CD4-positive, alpha-beta T cell treated with Interleukin-1 beta for 1 hour (primary cell): ENCODE measurements at places on chromosomes 1 and 21.

- DNase-seq: no peak
Observed at GRCh38 chr1:87539147-87539546, 210.5 kb downstream of the LMO4 start.

DNA sequence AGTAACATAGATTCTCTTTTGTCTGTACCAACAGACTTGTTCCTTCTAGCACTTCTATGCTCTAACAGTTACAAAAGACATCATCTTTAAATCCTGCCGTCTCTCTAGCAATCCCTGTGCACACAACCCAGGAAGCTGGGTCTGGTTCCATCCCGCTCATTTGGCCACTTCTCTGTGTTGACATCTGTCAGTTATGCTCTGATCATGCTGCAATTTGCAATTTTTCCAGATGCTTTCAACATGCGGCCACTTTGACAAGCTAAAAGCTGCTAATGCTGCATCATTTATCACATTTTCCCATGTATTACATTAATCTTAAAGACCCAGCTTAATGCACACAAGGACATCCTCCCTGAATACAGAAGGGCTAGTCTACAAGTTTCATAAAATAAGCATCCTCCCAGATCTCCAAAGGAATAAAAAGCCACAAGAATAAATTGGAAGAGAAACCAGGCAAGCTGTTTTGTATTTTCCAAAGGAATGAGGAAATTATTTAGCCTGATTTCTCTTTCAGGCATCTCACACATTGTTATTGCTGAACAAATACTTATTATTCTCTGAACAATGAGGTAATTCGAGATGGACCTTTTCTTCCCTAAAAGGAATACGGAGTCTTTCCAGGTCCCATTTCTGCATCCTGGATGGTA, 19.0 kb upstream of the LRRC52 start:
- no peak for DNase-seq

- DNase-seq: no peak
Observed at GRCh38 chr1:175494950-175495349, 248.4 kb downstream of the TNR start.

GRCh38 chr1:200771625-200772555, 33.2 kb downstream of the CAMSAP2 start:
- no peak for DNase-seq

DNA sequence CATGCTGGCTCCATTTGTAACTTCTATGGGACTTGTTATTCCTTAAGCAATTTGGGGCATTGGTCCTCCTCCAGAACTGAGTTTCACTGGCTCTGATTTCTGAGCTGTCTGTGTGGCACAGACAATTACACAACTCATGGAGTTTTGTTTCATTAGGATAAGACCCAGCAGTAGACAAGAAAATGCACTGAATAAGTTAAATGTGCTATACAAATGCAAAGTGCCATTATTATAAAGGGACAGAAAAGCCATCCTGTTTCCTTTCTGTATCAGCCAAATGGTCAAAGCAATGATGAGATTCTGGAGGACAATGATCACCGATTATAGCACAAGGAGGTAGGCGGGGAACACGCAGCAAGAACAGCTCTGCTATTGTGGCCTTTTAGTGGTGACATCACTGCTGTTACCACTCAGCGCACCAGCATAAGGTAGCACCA, 81.9 kb downstream of the CNIH3 start:
- no peak for DNase-seq

DNA sequence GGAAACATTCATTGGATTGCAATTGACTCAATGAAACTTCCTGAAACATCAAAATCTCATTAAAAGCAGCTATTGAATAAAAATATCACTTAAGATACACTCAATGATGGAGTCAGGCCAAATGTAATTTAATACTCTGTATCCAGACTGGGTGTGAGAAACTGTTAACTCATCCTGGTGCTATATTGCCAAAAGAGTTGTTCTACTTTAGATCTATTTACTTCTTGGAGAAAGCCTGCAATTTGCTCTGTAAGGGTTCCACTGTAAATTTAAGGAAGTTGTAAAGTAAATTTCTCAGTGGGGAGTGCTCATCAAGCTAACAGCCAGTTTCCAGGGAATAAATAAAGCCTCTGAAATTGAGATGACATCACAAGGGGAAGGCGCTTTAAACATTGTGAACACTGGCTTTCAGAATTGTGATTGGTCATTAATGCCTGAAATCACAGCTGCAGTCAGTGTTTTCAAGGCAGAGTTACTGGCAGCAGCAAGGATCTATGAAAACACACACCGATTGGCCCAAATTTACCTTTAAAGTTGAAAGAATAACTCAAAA, 91.4 kb downstream of the OLFM3 start:
- no peak for DNase-seq

- no peak for DNase-seq
Observed at GRCh38 chr1:216960716-216961115, 237.5 kb upstream of the ESRRG start.

- no peak for DNase-seq
Observed at GRCh38 chr1:11027316-11027715, 14.9 kb downstream of the TARDBP start.

- no peak for DNase-seq
Observed at GRCh38 chr1:215529571-215529970, 37.5 kb upstream of the KCTD3 start.

DNA sequence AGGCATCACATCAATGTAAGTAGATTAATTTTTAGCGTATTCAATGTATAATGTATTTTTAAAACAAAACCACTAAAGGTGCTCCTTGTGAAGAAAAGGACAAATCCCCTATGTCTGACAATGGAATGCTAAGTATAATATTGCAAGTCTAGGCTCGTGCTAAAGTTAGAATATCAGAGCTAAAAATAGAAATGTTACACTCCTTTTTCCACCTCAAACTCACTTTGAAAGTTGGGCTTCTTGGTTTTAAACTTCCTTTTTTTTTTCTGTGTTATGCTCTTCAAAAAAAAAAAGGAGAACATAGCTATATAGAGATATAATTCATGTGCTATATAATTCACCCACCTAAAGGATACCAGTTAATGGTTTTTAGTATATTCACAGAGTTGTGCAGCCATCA, 3.6 kb upstream of the SERBP1 start:
- no peak for DNase-seq

GRCh38 chr1:103063921-103064320, 44.4 kb downstream of the COL11A1 start:
- no peak for DNase-seq

DNA sequence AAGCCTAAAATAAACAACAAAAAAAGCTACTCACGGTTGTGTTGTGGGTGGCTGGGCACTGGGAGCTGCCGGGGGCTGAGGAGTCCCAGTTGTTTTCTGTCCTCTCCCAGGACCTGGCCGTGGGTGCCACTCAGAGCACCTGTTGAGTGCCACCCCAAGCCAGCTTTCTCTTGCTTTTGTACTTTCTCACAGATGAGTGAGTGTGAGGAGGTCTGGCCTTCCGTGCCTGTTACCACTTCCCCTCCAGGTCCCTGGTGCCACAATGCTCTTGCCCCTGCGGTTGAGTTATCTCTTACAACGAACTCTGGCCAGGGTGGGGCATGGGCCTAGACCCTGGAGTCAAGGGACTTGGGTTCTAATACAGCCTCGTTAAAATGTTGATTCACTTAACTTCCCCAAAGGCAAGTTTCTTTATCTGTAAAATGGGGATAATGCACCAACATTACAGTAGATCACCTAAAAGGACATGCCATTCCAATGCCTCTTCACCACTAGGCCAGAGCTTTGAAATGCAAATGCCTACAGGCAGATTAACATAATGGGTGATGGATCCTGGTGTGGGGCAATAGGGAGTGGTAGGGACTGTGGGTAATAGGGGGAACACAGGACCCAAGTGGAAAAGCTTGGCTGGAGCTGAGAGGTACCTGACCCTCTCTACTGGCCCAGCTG, at the start of gene CNR2:
TSS of gene CNR2 (minus strand) at position 151 of the 669 bp plus-strand sequence. CDS start 37,745 bp downstream, outside the sequence.
- peak; percentile 33 for DNase-seq

- no peak for DNase-seq
Observed at GRCh38 chr1:212488436-212489283, 55.9 kb downstream of the NENF start.

DNA sequence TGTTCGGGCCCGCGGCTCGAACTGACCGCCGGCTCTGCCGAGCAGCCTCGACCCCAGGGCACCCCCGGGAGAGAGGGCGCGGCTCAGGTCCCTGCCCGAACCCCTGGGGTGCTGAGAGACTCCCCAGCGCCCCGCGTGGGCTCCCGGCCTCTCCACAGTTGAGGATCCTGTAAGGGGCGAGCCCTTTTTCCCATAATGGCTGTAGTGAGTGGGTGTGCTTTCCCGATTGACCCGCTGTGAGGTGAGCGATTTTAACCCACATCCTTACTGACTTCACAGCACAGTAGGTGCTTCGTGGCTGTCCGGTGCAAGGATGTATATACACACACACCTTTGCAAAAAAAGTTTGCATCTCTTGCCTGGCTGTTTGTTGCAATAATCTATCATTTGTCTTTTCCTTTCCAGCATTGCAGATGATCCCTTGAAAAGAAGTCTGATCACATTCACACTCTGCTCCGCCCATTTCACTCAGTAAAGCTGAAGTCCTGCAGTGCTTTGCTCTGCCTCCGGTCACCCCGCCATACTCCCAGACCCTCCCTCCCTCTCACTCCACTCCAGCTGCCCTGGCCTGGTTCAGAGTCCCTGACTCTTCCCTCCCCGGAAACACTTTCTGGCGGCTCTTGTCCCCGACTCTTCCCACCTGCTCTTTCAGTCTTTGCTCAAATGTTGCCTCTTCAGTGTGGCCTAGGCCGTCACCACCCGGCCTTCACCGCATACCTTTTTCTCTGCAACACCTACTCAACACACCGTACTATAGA, 955 bp upstream of the UBE2G2 start:
- no peak for DNase-seq

GRCh38 chr1:157382351-157382750, 170.0 kb downstream of the FCRL5 start:
- DNase-seq: no peak

GRCh38 chr1:192516776-192517297, 58.7 kb upstream of the RGS1 start:
- peak; percentile 78 for DNase-seq

GRCh38 chr1:94582565-94582964, 41.0 kb upstream of the F3 start:
- DNase-seq: no peak

GRCh38 chr1:87778896-87779295, 450.2 kb downstream of the LMO4 start:
- DNase-seq: no peak

- DNase-seq: no peak
Observed at GRCh38 chr1:5492846-5493245, 499.4 kb downstream of the NPHP4 start.

GRCh38 chr1:144551543-144552424, 40.9 kb upstream of the PPIAL4F start:
- peak; percentile 79 for DNase-seq

GRCh38 chr1:246492611-246493245, 14.4 kb downstream of the SMYD3 start:
- DNase-seq: peak; percentile 26

- DNase-seq: no peak
Observed at GRCh38 chr1:170630977-170631376, 33.0 kb upstream of the PRRX1 start.

- DNase-seq: no peak
Observed at GRCh38 chr1:223737342-223737741, 25.0 kb downstream of the CAPN2 start.

DNA sequence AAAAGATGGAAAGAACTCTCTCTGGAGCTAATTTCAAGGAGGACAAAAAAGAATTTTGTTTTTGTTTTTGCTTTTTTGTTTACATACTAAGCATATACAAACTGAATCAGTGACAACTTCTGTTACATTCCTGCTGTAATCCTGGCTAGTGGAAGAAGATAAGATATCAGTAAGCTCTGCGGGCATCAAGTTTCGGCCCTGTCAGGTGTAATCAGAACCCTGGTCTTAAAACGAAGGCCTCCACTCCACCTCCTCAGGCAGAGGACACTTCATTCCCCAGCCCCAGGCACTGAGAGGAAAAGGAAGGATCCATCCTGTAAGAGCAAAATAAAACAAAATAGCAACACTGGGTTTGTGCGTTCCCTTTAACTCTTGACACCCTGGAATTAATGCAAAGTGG, 88.9 kb upstream of the ARHGAP29 start:
- no peak for DNase-seq

DNA sequence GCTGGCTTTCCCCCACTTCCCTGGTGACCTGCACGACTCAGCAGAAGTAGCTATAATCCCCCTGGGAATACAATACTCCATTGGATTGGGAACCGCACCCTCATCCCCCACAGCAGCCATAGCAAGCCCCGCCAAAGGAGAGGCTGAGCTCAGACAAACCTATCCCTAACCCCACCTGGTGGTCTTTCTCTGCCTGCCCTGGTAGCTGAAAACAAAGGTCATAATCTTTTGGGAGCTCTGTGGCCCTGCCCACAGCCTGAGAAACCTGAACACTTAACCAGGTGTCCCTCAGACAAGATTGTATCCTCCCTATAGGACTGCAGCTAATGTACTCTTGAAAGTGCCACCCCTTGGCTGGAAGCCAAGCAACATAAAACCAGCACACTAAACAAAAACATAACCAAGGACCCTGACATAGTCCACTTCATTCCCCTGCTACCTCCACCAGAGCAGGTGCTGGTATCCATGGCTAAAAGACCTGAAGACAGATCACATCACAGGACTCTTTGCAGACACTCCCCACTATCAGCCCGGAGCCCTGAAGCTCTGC, 71.6 kb upstream of the RUNX1 start:
- no peak for DNase-seq

- DNase-seq: no peak
Observed at GRCh38 chr1:81670286-81670685, 130.4 kb upstream of the ADGRL2 start.

GRCh38 chr1:241715435-241715834, 63.4 kb downstream of the WDR64 start:
- no peak for DNase-seq

- no peak for DNase-seq
Observed at GRCh38 chr1:150876119-150876454, 312 bp downstream of the ARNT start.

- no peak for DNase-seq
Observed at GRCh38 chr1:18855573-18855972, 3.9 kb downstream of the TAS1R2 start.

DNA sequence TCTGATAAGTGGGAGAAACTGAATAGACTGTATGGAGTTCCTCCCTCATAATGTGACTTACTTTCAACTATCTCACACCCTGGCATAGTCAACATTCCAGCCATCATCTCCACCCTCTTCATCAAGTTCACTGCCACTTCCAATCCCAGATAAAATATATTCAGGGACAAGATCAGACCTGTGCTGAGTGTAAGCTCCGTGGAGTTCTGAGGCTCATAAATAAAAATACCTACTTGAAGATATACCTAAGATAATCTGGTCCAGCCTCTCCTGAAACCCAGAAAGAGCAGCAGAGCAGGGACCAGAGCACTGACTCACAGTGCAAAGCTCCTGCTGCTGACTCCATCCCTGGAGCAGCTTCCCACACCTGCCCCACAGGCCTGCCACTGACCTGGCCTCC, 1.7 kb upstream of the LCE7A start:
- no peak for DNase-seq
